Stimulated activated CD8-positive, alpha-beta memory T cell treated with anti-CD3 and anti-CD28 coated beads, Interleukin-7, amount 100 ng/mL, for 48 hours (primary cell): ENCODE measurements at places on chromosomes 11 and 22.

GRCh38 chr11:10941414-10941813, 83.6 kb upstream of the ZBED5 start:
- DNase-seq, result no peak

DNA sequence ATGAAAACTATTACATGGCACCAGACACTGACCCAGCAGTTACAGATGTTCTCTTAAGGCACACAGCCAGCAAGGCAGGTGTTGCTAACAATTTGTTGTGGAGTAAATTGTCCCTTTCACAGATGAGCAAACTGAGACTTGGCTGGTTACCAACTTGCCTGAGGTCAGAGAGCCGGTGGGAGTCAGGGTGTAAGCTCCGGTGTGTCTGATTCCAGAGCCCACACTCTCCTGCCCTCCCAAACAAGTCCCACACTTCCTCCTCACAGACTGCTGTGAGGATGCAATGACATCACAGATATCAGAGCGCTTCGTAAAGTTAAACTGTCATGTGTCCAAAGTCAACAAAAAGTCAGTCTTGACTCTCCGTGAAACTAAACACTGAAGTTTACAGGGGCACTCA, 12.5 kb downstream of the GDPD5 start:
- DNase-seq, result no peak

- no peak for DNase-seq
Observed at GRCh38 chr11:79092791-79093353, 348.0 kb downstream of the TENM4 start.

DNA sequence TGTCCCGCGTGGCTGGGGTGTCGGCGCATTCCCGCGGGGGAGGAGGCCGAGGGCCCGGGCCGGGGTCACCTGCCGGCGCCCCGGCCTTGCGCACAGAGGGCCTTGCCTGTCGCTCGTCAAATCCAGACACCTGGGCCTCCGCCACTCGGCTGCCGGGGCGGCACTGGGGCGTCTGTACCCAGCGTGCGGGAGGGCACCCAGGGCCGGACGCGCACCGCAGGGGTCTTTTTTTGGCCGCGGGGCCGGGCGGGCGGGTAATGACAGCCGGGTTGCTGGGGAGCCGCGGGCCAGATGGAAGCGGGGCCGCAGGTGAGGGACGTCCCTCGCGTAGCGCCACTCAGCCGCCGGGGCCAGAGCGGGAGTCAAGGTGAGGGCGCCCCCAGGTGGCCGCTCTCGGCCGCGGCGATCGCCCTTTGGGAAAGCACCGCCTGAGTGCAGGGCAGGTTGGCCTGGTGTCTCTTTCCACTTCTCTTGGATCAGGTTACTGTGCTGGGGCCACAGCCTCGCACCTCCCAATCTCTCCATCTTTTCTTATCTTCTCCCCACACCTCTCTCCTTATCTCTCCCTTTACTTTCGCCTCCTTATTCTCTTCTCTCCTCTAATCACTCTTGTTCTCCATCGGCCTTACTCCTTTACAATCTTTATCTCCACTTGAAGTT, 3.5 kb downstream of the PHLDB1 start:
- DNase-seq, result peak; percentile 70

DNA sequence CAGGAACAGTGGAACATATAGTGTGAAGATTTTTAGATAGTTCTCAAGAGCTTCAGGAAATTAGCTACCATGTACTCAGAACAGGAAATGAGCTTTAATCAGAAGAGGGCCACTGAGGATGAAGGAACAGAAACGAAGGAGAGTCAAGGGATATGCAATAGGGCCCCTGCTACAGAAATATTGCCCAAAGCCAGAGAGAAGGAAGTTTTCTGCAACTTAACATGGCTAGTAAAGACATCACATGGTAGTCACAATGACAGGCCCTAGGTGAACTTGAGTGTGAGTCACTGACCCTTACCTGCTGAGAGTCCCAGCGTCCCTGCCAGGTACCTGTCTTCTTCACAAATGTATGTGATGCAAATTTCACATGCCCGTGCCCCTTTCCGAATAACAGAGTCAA, 25.2 kb upstream of the CARD16 start:
- no peak for DNase-seq

DNA sequence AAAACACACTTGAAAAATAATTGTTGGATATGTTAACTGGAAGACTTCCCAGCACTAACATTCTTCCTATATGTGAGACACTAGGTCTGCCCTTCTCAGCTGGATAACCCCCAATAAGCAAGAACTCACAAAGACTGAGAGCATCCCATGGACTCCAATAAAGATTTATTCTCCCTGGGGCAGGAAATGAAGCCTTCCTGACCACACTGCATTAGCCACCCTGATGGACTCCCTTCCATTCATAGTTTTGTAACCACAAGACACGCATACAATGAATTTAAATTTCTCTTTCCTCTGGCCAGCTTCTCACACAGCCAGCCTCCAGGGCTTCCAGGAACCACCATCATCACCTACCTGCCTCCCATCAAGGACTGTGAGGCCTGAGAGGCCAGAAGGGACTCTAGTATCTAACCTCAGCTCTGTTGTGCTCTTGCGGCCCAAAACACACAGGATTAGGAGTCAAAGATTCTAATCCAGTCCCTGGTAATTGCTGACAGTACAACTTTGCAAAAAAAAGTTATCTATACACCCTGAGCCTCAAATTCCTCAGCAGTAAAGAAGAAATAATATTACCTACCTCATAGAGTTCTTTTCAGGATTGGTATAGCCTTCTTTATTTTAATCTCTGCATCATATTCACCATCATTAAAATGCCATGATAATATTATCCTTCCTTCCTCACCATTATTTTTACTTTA, 45.6 kb upstream of the GDPD4 start:
- DNase-seq, result no peak

DNA sequence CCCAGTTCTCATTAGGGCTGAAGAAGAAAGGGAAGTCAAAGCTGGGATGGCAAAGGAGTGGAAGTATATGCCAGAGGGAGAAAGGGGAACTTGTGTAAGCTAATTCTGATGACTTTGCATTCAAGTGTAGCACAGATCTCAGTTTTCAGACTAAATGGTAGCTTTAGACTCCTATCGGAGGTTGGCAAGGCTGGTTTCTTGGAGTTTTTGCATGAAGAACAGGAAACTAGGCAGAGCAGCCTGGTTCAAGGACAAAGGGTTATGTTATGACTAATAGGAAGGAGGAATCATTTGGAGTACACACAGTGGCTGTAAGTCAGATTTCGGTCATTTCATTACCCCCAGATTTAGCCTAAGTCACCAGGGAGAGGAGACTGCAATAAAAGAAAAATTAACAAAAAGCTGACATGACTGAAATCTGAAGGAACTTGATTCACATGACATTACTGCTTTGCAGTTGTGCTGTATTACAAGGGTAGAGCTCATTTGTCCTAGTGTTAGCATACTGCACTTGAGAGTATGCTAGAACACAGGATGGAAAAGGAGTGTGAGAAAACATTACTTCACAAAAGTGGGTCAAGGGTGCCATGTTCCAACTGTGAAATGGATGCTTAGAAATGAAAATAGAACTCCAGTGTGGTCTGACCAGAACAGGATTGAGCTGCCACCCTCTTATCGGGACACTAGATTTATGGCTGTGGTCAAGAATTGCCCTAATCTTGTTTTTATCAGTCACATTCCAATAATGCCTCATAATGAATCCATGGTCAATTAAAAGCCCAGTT, 23.6 kb downstream of the ADM start:
- DNase-seq, result no peak

GRCh38 chr11:120807414-120808150, 216.3 kb upstream of the TBCEL start:
- no peak for DNase-seq

- no peak for DNase-seq
Observed at GRCh38 chr11:130828741-130829140, 87.5 kb downstream of the SNX19 start.

DNA sequence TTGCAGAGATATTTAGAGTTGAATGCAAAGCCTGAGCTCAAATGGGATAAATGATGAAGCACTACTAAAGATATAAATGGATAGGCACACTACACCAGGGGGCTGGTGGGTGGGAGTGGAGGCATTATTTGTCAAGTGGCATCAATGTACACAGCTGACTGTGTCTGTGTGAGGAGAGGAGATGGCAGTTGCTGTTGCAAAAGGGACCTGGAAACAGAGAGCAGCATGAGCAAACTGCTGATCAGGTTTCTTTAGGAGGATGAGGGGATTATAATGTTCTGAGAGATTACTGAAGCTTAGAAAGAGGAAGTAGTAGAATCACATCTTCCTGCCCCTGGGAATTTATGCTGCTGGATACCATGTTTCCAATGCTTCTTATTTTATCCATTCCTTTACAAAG, 39.4 kb upstream of the LIN7C start:
- DNase-seq, result no peak

GRCh38 chr22:39214006-39214382, 30.8 kb downstream of the PDGFB start:
- DNase-seq, result no peak

GRCh38 chr11:19076744-19077589, 16.4 kb upstream of the MRGPRX2 start:
- DNase-seq, result peak; percentile 16

- DNase-seq, result no peak
Observed at GRCh38 chr22:32311551-32312071, 46.1 kb upstream of the RFPL3 start.

DNA sequence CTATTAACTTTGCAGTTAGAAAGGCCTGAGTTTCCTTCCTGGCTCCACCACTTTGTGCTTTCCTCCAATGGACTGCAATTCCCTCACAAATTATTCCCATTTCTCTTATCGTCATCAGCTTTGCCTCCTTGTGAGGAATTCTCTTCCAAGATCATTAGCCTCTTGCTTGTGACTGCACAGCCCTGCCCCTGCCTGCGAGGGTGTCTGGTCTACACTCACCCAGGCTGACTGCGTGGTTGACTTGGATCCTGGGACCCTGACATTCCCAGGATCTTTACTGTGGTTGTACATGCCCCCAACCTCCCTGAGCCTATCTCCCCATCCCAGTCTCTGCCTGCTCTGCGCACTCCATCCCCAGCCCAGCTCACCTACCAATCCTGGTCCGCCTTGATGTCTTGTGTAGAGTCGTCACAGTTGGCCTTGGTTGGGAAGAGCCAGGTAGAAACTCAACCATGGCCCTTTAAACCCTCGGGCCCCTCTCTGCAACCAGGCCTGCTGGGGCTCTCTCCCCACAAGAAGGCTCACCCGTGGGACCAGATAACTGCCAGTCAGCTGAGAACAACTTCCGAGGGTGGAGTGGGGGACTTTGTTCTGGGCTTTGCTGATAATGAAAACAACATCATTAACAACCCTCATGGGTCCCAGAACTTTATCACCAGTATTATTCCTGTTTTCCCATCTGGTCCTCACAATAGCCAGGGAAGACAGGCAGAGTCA, at the start of gene OR2AT4:
Gene OR2AT4 (minus strand): TSS at position 421 of the 717 bp plus-strand sequence.
- DNase-seq, result no peak

DNA sequence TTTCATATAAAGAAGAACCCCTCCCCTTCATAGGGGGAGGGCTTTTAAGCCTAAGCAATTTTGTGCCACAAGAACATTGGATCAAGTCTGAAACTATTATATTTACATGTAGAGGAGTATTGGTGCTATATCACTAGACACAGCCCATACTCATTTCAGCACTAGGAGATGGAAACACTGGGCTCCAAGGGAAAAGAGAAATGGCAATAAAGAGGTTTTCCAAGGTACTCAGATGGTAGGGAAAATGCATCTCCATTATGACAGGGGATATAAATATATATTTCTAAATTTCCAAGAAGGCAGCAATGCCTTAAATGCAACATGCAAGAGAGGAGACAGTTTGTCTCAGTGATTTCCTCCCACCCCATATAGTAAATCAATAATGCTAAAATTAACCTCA, 209.0 kb downstream of the RAB38 start:
- DNase-seq, result no peak

DNA sequence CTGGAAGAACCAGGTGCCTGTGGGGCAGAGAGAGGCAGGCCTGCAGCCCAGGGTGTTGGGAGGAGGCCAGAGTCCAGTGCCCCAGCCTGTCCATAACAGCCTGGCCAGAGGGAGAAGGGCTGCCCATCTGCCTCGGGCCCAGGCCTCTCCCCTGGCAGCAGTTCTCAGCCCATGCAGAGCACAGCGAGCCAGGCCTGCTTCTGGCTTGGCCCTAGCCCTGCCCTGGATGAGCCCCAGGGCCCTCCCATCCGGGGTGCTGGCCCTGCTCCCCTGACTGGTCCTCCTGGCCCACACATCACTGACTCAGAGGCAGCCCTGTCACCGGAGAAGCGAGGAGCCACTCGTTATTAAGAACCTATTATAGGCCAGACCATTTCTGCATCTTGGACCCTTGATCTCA, 19.7 kb upstream of the MYRF start:
- no peak for DNase-seq

- no peak for DNase-seq
Observed at GRCh38 chr11:70935006-70935768, 317.2 kb downstream of the SHANK2 start.

- DNase-seq, result no peak
Observed at GRCh38 chr11:60125956-60126585, 37.6 kb downstream of the MS4A2 start.
